SW 1271 (cell line): ENCODE measurements at places on chromosomes 16 and 17.

GRCh38 chr17:50184064-50184463, 17.4 kb downstream of the COL1A1 start:
- no peak for DNase-seq

DNA sequence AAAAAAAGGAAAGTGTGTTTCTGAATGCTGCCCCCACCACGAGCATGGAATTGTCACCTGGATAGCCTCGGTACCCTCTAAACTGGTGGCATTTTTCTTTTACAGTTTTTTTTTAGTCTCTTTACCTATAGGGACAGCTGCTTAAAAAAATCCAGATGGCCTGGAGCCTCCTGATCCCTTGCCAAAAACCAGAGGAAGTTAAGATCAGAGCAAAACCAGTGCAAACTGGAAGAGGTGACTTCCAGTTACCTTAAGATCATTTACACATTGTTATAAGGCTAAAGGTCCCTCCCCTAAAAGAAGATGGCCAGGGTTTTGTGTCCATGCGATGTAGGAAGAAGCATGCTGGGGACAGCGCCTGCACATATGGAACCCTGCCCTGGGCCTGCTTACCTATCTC, 3.5 kb downstream of the MEFV start:
- DNase-seq: no peak

- no peak for DNase-seq
Observed at GRCh38 chr17:51745993-51746392, 412.5 kb downstream of the CA10 start.

GRCh38 chr16:61500851-61501250, 535.4 kb downstream of the CDH8 start:
- no peak for DNase-seq

DNA sequence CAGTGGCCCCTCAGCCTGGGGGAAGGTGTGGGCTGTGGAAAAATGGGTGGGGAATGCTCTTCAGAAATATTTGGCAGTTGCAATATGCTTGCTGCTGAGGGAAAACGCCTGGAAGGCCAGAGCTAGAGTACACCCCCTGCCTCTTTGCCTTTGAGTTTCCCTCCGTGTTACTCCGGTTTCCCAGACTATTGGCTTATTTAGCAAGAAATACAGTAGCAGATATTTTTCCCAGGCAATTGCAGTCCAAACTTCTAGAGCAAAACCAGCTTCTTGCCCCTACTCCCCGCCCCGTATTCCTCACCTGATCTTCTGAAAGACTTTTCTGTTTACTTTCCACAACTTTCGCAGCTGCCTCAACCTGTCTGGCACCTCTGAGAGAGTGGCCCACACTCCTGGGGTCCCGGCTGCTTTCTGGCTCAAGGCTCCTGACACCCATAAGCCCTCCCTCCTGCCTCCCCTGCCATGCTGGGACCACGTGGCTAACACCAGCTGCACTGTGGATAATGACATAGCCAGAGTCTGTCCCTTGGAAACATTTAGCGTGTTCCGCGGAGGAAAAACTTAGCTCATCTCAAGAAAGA, 45.8 kb upstream of the HELZ start:
- no peak for DNase-seq
